ENCODE measurements at places on chromosomes 1 and 21. TPM values are rescaled to one million over a fixed set of nuclear protein-coding genes. Genes with fewer than 3 reads are reported as not detected.

GRCh38 chr1:16073490-16074119 lies at the start of gene FAM131C:
Gene FAM131C, minus strand, starts transcription at chr1:16073651. Its CDS starts 209 bp downstream, at chr1:16073442.
- DNase-seq, result no peak

DNA sequence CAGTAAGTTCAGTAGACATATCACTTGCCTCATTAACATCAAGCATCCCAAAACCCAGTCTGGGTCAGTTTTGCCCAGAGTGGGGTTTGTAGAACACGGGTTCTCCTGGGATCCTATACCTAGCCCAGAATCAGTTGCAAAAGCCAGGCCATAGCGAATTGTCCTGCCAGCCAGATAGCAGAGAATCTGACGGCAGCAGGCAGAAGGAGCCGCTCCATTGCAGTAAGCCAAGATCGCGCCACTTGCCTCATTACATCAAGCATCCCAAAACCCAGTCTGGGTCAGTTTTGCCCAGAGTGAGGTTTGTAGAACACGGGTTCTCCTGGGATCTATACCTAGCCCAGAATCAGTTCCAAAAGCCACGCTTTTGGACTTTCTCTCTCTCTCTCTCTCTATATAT lies 19.1 kb downstream of the NDUFS5 start:
- no peak for DNase-seq

- DNase-seq, result no peak
These were observed 7.7 kb downstream of the IFNLR1 start for GRCh38 chr1:24179251-24179840.

DNA sequence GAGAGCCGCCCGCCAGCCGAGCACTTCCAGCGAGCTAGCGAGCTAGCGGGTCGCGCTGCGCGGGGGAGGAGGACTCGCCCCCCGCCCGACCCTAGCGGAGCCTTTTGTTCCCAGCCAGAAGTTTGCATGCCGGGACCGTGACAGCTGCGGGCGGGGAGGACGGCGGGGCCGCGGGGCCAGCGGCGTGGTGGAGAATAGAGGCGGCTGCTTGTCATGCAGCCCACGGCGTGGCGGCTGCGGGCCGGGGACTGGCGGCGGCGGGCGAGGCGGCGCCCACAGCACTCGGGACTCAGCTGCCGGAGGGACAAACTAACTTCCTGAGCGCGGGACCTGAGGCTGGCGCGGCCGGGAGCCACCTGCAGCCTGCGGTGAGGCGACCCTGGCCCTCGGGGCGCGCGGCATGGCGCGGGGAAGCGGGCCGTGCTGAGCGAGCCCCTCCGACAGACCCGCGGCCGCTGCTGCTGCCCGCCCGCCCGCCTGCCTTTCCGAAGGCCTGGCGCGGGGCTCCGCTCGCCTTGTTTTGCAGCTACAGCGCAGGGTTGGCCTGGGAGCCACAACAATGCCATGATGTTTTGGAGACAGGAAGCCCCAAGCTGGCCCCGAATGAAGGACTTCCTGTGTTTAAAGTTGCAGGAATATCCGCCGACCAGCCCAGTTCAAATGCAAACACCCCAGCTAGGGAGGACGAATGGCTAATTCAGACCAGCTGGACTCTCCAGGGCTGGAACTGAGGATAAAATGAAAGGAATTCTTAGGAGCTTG lies 82.2 kb upstream of the BMP8A start:
- DNase-seq, result peak; percentile 75

DNA sequence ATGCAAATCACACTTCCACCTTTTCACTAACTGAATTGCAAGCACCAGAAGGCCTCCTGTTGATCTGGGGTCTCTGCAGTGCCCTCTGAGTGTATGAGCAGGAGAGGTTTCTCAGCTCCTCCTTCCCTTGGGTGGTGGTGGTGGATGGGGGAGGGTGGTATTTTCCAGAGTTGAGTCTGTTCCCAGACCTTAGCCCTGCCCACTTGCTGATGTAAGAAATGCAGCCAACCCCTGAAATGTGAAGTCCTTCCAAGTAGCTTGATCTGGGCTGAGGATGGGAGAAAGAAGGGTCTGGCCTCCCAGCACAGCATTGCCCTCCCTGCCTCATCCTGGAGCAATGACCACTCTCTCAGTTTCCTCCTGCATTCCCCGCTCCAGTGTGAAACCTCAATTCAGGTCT lies 6.3 kb upstream of the FOXD2 start:
- peak; percentile 87 for DNase-seq

DNA sequence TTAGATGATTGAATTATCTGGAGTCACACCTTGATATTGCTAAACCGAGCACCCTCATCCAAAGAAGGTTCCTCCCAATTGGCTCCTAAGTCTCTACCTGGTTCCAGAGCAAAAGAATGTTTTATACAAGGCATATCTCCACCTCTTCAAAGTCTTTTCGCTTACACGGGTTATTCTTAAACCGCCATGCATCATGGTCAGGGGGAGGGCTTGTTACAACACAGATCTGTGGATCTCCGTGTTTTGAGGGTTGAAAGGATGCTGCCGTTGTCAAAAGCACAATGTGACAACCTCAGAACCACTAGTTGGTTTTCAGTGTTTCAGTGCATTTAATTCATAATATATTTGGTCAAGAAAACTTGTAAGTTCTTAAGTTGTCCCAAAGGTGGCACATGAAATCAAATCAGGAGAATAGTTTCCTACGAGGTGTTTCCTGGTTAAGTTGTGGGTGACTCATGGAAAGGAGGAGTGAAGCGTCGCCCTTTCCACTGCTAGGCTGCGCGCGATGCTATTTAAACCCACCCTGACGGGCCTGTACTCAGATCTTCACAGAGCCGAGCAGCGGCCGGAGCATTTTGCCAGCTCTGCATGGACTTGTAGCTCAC lies 1531.6 kb upstream of the TPTE start:
- DNase-seq, result no peak

GRCh38 chr1:159746666-159747065 lies 32.3 kb upstream of the CRP start:
- DNase-seq, result no peak

- DNase-seq, result no peak
These were observed 46.8 kb downstream of the GPR161 start for GRCh38 chr1:168089979-168090337.

Gene NPHS2
- not detected for total RNA-seq

Gene PSEN2
- total RNA-seq, result 20.0 TPM

Gene PKP1
- 0.18 TPM for total RNA-seq

Gene ABCG1
- 0.36 TPM for total RNA-seq

Gene DVL1
- total RNA-seq, result 27.5 TPM

Gene TNFRSF14
- total RNA-seq, result 1.3 TPM

Data from IMR-90 (cell line).